Sigmoid colon (tissue), 7 donors: ENCODE measurements at places on chromosomes 7 and 10. TPM values are rescaled to one million over a fixed set of nuclear protein-coding genes. Genes with fewer than 3 reads are reported as not detected.
A peak's percentile ranks its signal among the peaks of the same experiment; 100 is the strongest.

DNA sequence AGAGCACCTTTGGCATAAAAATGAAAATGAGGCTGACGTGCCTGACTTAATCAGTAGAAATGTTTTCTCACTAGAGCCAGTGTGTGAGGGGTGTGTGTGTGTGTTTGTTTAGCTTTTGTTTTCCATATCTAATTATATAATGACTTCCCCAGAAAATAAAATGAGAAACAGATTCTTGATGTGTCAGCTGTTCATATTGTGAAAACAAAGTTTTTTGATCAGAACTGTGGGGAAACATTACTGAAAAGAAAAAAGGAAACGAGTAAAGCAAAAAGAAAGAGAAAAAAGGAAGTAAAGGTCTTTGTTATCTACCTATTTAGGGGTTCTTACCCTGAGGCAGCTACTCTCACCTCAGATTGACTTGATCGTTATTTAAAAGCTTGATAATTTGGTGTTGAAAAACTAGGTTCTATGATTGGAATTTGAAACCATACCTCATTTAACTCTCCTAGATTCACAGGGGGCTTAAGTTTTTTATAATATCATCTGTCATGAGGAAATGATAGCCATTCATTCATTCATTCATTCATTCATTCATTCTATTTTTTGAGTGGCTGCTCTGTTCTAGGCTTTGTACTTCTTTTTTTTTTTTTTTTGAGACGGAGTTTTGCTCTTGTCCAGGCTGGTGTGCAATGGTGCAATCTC is 58.0 kb downstream of the CREM start:
- H3K36me3 ChIP-seq = no peaks in the 10 kb centered on the region
- DNase-seq = no peak
- peaks cover 9% of the 10 kb centered on the region for H3K4me1 ChIP-seq
- no peaks in the 10 kb centered on the region for H3K27me3 ChIP-seq
- H3K4me3 ChIP-seq = no peak overlapping the region

GRCh38 chr10:49220679-49221078 is 32.5 kb upstream of the TMEM273 start:
- no peaks in the 10 kb centered on the region for H3K4me1 ChIP-seq
- H3K36me3 ChIP-seq = no peaks in the 10 kb centered on the region
- H3K27me3 ChIP-seq = no peaks in the 10 kb centered on the region
- no peak overlapping the region for H3K27ac ChIP-seq
- no peak overlapping the region for H3K4me3 ChIP-seq

GRCh38 chr7:47095946-47096345 is 486.0 kb downstream of the TNS3 start:
- no peak for DNase-seq
- H3K36me3 ChIP-seq = no peaks in the 10 kb centered on the region
- no peaks in the 10 kb centered on the region for H3K4me1 ChIP-seq

DNA sequence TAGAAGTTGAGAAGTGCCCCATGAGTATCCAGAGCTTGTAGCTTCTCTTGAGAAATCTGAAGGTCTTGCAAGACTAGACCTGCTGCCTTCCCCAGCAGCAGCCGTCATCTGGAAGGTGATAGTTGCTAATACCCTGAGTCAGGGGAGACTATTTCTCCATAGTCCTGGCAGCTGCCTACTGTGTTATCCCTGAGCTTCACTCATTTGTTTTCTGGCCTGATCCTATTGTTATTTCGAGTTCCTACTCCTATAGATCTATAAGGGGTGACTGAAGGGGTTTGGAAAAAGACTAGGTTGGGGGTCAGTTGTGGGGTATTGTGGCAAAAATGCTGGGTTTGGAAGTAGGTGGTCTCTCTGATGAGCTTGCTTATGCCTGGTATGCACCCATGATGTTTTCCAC is 297.8 kb downstream of the CNTNAP2 start:
- no peak for DNase-seq
- no peaks in the 10 kb centered on the region for H3K4me1 ChIP-seq
- H3K27me3 ChIP-seq = no peaks in the 10 kb centered on the region

- no peak overlapping the region for H3K4me3 ChIP-seq
- H3K27me3 ChIP-seq = no peaks in the 10 kb centered on the region
- H3K27ac ChIP-seq = no peak overlapping the region
- H3K36me3 ChIP-seq = no peaks in the 10 kb centered on the region
- no peak for DNase-seq
- H3K4me1 ChIP-seq = no peaks in the 10 kb centered on the region
Measured at GRCh38 chr7:14682910-14683465, 219.6 kb downstream of the DGKB start.

DNA sequence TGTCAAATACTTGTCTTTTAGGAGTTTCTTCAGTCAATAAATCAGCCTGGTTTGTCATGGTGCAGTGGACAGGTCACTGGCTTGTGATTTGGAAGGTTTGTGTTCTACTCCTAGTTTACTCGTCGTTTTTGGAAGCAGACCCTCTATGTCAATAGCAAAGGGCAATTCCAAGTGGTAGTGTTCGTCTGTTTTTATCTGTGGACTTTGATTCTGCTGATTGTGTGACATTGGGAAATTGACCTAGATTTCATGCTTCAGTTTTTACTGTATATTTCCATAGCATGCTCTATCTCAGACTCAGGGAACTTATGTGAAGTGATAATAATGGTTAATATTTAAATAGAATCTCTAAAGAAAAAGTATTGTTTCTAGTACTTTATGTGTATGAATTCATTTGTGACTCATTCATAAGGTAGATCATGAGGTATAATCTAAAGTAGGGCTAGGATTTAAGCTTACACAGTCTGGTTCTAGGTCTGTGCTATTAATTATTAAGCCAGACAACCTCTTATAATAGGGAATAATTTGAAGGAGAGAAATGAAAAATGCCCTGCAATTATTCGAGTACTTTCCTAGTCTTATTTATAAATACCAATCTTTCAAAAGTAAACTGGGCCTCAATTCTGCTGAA is 198.1 kb downstream of the REEP3 start:
- no peaks in the 10 kb centered on the region for H3K36me3 ChIP-seq
- no peaks in the 10 kb centered on the region for H3K27me3 ChIP-seq
- no peak for DNase-seq

DNA sequence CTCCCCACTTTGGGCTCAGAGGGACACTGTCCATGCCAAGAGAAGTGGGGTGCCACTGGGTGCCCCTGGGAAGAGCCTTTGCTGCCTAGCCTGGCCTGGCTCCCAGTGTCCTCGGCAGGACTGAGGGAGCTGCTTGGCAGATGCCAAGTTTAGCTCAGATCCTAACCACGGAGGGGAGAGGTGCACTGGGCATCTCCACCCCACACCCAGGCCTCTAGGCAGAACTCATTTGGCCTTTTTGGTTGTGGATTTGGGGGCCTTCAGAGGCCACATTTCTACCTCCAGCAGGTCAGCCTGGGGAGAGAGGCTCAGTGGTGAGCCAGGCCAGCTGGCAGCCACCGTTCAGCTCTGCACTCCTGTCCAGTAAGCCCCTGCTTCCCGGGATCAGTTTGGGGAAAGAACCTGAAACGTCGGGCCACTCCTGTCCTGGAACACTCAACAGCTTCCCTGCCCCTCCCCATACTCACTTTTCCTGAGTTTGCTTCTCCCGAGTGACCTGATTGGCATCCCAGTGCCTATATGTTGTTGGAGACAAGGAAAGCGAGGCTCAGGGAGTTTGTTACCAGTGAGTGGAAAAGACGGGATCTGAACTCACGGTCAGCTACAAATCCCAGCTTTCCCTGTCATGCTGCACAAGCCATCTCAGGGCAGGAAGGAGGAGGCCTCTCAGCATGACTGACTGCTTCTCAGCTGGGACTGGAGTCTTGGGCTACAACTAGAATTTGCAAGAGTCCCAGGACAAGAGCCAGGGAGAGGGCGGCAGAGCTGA is 11.2 kb upstream of the CXCL12 start:
- no peak overlapping the region for H3K4me3 ChIP-seq
- H3K36me3 ChIP-seq = no peaks in the 10 kb centered on the region
- DNase-seq = peak; percentile 24
- H3K27ac ChIP-seq = no peak overlapping the region
- no peaks in the 10 kb centered on the region for H3K27me3 ChIP-seq

- DNase-seq = no peak
- H3K4me1 ChIP-seq = peaks cover 17% of the 10 kb centered on the region
- no peak overlapping the region for H3K4me3 ChIP-seq
Measured at GRCh38 chr7:139034336-139034735, 1.5 kb downstream of the ZC3HAV1L start.

- H3K4me1 ChIP-seq = no peaks in the 10 kb centered on the region
- no peak overlapping the region for H3K4me3 ChIP-seq
- no peaks in the 10 kb centered on the region for H3K36me3 ChIP-seq
- no peak overlapping the region for H3K27ac ChIP-seq
- H3K27me3 ChIP-seq = no peaks in the 10 kb centered on the region
- no peak for DNase-seq
Measured at GRCh38 chr7:101608772-101609713, 20.1 kb downstream of the MYL10 start.

DNA sequence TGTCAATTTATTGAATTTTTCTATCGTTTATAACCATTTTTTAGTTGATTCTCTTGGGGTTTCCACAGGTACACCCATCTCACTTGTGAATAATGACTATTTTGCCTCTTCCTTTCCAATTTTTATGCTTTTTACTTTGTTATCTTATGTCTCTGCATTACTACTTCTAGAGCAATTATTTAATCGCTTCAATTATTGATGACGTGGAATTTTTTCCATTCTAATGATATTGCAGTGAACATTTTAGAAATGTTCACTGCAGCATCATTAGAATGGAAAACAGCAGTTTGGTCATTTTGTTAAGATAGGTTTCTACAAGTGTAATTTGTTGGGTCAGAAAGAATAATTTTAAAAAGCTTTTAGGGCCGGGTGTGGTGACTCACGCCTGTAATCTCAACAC is 27.1 kb downstream of the FZD1 start:
- no peak for DNase-seq
- H3K27me3 ChIP-seq = no peaks in the 10 kb centered on the region
- H3K4me1 ChIP-seq = no peaks in the 10 kb centered on the region
- H3K27ac ChIP-seq = no peak overlapping the region
- no peak overlapping the region for H3K4me3 ChIP-seq

DNA sequence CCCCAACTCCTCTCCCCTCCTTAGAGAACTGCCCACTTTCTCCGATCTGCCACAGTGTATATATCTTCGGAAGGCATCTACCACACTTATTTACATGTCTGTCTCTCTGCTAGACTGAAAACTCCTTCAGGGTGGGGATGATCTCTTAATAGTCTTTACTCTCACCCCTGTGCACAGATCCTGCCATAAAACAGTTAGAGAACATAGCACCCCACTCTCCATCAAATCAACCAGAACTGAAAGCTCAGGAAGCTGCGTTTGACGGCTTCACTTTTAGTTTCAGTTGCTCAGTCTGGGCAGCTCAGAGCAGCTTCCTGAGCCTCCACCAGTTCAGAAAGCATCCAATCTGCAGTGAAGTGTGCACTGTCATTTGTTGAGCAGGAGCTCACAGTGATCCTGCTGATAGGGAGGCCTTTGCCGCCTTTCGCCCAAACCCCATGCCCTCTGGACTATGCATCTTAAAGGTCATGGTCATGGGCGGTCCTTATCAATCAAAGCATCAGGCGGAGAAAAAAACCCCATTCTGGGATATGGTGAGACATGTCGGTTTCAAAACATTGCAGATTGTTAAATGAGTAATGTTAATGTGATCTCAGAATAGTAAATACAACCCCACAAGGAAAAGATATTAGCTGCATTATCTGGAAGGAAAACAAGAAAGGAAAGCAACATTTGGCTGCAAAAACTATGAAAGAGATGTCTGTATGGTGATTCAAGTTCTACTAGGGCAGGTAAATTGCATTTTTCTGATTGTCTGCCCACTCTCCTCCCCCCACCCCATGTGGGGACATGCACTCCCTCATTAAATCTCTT is 167.1 kb upstream of the ADO start:
- H3K27me3 ChIP-seq = no peaks in the 10 kb centered on the region
- no peak for DNase-seq
- H3K27ac ChIP-seq = peak overlapping the region; percentile 38
- no peaks in the 10 kb centered on the region for H3K36me3 ChIP-seq

- no peaks in the 10 kb centered on the region for H3K36me3 ChIP-seq
- no peak overlapping the region for H3K4me3 ChIP-seq
- no peaks in the 10 kb centered on the region for H3K27me3 ChIP-seq
- no peak overlapping the region for H3K27ac ChIP-seq
- no peak for DNase-seq
Measured at GRCh38 chr7:137084607-137085380, 216.3 kb downstream of the CHRM2 start.

Gene GRID2IP
- total RNA-seq = not detected

Gene GIMAP2
- 16.4 TPM for total RNA-seq

Gene TEX36
- not detected for total RNA-seq

Gene CNPY1
- total RNA-seq = not detected

Gene MBLAC1
- total RNA-seq = 5.8 TPM

Gene GDF2
- not detected for total RNA-seq

Gene ASAH2
- 0.55 TPM for total RNA-seq
